NCI-H1436 (cell line): ENCODE measurements at places on chromosomes 3 and 15.

GRCh38 chr3:185082149-185082548 is 70.7 kb downstream of the C3orf70 start:
- DNase-seq = no peak

- no peak for DNase-seq
These were observed 41.9 kb downstream of the GPR160 start for GRCh38 chr3:170079536-170080165.

- no peak for DNase-seq
These were observed 58.6 kb downstream of the PIAS1 start for GRCh38 chr15:68112706-68113105.

- DNase-seq = no peak
These were observed 596 bp downstream of the BTD start for GRCh38 chr3:15602146-15602536.

DNA sequence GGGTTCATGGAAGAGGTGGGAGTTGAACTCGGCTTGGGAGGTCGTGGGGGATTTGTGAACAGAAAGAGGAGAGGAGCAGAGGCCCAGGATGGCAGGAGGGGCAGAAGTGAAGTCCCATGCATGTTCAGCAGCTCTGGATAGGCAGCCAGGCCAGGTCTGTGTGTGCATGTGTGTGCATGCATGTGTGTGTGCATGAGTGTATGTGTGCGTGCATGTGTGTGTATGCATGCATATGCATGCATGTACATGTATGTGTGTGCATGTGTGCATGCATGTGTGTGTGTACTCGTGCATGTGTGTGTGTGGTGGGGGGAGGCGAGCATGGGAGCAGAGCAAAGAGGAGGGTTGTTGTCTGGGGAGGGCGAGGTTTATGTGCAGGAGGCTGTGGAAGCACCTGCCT is 178.4 kb downstream of the RPLP1 start:
- no peak for DNase-seq

GRCh38 chr3:102390171-102390864 is 44.5 kb upstream of the ZPLD1 start:
- no peak for DNase-seq

- DNase-seq = no peak
These were observed 321.8 kb downstream of the ULK4 start for GRCh38 chr3:41640076-41640475.

- DNase-seq = no peak
These were observed 30.4 kb downstream of the ARHGEF3 start for GRCh38 chr3:56771376-56771775.

DNA sequence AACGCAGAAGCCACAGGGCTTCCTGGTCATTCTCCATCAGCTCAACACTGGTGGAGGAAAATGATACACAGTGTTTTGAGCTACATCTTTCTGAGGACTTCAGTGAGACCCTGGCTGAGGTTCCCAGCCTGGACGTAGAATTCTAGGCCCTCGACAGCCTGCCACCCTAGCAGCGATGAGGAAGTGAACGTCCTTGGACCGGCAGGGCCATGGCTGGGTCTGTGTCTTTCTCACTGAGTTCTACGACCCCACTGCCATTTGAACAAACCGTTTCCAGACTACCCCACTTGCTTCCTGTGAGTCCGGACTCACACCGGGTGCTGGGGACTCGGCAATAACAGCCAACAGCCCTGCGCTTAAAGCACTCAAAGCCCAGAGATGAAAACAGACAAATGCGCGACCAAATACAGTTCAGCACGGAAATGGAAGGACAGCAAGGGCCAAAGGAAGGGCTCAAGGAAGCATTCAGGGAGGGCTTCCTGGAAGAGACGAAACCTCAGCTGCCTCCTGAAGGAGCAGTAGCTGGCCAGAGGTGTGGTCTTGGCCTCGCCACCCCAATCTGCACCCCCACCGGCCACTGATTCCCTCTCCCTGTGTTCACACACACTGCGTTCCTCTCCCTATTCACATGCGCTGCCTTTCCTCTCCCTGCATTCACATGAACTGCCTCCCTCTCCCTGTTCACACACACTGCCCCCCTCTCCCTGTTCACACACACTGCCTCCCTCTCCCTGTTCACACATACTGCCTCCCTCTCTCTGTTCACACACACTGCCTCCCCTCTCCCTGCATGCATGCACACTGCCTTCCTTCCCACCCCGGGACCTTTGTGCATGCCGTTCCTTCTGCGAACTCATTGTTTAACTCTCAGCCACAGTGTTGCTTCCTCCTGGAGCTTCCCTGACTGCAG is 136.3 kb upstream of the PRR20G start:
- no peak for DNase-seq

- no peak for DNase-seq
These were observed 13.8 kb downstream of the XIRP1 start for GRCh38 chr3:39178553-39178952.

- DNase-seq = no peak
These were observed 74.3 kb upstream of the PLSCR4 start for GRCh38 chr3:146325170-146325569.

DNA sequence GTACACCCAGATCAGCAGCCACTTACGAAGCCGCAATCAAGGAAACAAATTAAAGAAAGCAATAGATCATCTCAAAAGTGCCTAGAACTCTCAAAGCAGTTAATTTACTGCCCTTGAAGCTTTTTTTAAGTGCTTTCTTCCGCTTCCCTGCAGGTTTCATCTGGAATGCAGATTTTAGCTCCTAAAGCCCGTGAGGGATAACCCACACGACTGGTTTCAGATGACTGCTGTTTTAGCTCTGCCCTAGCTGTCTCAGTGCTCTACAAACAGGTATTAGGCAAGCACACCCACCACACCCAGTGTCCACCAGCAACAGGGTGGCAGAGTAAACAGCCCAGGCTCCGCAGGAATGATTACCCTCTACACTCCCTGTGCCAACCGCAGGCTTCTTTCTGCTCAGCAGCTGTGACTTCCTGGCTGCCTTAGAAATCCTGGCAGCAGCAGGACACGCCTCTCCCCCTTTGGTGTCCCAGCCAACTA is 126.0 kb downstream of the FMN1 start:
- DNase-seq = no peak

DNA sequence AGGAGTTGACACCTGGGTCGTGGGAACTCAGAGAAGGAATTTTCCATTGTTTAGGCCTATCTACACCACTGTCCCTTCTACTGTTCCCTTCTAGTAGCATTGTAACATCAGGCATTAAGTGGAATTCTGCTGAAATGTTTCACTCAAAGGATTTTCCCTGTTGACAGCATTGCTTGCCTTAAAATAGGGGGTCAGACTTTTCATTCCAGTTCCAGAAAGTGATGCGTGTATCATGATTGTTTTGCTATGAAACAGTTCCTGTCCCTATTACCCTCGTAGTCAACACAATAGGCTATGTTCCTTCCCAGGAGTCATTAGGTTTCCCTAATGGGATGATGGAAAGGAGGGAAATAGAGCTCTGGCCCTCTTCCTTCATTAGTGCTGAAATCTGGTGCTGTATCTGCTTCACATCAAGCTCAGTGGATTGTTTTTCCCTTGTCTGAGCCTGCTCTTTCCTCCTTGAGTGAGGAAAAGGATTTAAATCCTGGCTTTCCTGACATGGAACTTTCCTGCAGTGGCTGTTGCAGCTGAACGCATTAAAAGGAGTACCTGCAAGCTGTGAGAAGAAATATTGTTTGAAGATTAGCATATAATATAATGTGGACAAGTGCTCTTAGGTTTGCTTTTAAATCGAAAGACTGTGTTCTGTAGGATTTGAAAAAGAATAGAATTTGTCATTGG is 195.9 kb downstream of the KLHL25 start:
- no peak for DNase-seq

- peak; percentile 82 for DNase-seq
These were observed 106.5 kb downstream of the TIGIT start for GRCh38 chr3:114400371-114400770.

DNA sequence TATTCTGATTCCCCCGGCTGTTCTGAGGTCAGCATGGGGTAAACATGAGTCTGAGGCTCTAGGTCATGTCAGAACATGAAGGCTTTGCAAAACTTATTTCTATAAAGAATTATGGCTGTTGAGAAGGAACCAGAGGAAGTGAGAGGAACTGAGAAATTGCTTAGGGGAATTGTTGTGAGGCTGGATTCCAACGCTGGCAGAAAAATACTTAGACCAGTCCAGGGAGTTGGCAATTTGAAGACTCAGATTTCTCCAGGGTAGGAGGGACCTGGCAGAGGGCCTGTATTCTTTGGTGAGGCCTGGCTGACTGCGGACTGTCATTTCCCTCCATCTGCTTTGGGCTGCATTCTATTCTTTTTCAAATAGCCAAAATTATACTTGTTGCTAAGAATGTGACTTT is 155.5 kb downstream of the PLD1 start:
- DNase-seq = no peak

DNA sequence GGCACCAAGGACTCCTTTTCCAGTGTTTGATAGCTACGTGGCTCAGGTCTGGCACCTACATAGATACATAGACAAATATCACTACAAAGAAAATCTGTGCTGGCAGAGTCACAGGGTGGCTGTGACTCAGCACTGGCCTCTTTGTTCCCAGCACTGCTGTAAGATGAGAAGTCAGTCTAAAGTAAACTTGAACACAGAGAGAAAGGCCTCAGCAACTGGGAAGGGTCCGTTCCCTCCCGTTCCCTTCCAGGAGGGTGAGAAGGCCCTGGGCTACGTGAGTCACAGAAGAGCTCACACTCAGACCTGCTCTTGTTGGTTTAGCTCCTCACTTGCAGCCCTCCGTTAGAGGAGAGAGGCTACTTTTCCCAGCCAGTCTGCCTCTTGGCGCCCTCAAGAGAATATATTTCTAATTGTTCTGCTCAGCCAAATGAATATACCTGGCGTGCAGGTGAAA is 23.1 kb downstream of the ANXA2 start:
- DNase-seq = peak; percentile 83

- no peak for DNase-seq
These were observed 69.1 kb upstream of the TAMM41 start for GRCh38 chr3:11915621-11916424.

DNA sequence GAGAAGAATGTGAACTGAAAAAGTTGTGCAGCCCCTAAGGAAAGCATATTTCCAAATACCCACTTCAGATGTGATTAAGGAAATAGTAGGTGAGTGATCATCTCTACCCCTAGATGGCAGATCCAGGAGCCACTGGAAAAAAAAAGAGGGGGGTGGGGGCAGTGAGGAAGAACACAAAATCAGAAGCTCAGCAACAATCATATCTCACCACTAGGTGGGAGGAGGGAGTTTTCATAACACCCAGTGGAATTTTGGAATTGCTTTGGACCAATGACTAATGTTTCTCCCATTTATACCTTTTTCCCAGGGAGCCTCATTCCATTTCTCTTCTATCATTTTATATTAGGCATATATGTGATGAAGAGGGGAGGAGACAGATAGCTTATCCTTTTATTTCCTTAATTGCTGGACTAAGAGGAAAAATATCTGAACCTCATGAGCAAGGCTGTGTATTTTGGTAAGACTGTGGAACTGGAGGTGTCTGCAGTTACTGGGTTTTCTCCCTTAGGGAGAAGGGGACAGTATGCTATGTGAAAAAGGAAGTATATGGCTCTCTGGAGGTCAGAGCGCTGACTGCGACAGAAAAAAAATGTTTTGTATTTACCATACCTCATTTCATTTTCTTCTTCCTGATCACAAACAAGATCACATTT is 363.4 kb downstream of the GAP43 start:
- DNase-seq = peak; percentile 19

DNA sequence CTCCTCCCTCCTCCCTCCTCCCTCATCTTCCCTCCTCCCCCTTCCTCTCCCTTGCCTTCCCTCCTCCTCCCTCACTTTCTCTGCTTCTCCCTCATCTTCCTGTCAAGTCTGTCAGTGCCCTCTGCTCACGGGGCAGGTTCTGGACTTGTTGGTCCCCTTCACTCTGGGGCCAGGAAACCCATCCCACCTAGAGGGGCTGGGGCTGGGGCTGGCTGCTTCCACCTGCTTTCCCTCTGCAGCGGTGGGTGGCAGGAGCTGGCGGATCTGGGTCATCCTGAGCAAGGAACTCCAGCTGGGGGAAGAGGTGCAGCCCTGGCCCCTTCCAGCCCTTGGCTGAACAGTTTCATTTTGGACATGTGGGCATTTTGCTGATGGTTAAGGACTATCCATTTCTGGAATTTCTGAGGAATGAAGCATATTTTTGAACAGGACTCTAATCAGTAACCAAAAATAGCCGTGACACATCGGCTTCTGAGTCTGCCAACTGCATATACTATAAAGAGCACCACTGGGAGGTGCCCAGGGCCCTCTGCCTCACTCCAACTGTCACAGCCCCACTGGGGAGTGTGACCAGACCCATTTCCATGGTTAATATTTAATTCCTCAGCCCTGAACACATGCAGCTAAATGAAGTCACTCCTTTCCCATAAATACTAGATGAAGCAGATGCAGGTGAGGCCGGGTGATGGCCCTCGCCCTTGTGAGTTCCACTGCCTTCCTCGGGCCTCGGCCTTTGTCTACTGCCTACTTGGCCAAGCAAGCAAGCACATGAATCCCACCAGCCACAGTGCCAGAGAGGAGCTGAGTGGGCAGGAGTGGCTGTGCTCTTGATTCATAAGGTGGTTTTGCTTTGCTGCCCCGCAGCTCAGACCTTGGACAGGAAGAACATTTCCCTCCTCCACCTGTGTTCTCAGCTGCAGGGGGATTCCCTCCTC is 39.8 kb downstream of the CHDH start:
- DNase-seq = no peak
